ENCODE measurements at places on chromosomes 3 and 15.

DNA sequence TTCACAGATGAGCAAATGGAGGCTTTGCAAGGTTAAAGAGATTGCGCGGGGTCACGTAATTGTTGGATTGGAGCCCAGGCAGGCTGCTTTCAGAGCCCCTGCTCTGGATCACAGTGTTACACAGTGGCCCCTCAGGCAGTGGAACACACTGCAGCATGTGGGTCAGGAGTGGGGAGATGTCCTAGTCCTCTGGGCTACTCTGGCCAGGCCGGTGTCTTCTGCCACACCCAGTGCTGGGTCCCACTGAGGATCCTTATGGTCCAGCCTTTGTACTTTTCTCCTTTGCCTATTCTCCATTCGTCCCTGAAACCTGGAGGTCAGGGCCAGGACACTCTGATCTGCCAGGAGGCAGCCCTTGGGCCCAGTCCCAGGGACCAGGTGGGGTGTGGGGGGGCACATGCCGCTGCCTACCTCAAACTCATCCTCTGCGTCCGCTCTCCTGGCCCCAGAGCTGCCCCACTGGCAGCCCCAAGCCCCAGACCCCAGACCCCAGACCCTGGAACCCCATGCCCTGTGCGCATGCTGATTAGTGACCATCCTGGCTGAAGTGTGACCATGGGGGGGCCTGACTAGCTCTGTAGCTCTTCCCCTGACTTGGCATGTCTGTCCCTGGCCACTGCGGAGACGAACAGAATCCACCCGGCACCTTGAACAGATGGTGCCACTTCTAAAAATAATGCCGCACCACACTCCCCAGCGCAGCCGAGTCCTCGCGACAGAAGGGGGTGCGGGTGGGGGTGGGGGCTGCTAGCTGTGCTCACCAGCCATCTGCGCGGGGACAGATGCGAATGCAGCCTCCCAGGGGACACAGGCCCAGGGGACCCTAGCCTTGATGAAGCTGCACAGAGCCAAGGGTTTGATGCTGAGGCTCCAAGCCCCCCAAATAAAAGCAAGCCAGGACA is 41.6 kb downstream of the ATP2B2 start:
- DNase-seq, result no peak

DNA sequence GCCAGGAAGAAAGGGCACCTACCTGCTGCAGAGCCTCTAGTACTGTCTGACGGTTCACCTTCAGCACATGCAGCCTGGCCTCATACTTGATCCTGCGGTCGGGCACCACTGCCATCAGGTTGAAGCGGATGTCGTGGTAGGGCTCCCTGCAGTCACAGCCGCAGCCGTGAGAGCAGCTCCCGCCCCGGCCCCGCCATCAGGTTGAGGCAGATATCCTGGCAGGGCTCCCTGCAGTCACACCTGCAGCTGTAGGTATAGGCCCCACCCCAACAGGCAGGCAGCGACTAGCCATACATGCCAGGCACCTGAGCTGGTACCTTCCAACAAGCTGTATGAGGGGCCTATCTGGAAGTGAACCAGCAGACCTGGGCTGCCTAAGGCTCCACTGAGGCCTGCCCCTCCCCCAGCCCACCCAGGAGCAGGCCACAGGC is 38.7 kb downstream of the SEMA3G start:
- DNase-seq, result no peak

DNA sequence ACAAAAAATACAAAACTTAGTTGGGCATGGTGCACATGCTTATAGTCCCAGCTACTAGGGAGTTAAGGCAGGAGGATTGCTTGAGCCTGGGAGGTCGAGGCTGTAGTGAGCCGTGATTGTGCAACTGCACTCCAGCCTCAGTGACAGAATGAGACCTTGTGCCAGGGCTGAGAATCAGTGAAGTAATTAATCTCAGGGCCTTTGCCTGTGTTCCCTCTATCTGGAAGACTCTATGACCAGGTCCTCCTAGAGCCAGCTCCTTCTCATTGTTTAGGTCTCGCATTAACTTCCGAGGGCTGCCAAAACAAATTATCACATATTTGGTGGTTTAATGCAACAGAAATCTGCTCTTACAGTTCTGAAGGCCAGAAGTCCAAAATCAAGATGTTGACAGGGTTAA is 41.4 kb upstream of the FLNB start:
- DNase-seq, result no peak

DNA sequence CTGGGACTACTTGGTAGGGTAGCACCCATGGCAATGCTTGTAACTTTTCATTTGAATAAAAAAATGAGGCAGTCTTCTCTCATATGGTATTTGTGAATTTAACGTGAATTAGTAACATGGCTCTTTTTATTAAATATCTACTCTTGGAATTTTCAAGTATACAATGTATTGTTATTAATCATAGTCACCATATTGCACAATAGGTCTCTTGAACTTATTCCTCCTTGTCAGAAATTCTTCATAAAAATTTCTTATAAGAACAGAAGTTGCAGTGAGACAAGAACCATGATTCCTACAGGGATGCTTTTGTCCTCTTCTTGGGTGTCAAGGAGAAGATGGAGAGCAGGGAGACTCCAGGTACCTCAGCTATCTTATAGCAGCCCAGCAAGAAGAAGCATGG is 203.8 kb upstream of the FEZF2 start:
- no peak for DNase-seq

- no peak for DNase-seq
Measured at GRCh38 chr3:41095702-41096101, 103.6 kb upstream of the CTNNB1 start.

DNA sequence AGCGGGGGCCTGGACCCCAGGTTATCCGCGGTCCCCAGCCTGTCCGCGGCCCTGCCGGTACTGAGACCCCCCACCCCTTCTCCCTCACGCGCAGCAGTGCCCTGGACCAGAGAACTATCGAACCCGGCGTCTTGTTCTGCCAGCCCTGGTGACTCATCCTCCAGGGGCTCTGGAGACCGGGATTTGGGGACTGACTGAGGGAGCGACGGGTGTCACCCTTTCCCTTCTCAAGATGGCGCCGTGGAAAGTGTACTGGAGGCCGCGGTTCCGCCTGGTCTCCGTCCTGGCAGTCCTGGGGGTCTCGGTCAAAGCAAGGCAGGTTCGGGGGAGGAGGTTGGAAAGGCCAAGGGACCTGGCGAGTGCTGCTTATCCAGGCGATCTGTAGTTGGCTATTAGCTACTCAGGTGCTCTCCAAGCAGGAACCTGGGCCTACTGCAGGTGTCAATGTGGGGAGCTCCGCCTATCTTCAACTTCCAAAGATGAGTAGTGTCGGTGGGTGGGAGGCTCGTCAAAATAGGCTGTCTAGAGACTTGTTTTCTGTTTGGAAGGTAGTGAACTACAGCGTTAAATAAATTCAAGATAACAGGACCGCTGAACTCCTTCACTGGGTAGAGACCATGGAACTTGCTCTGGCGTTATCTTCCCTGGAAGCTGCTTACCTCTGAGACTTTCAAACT is 790 bp downstream of the RAB5A start:
- peak; percentile 36 for DNase-seq

DNA sequence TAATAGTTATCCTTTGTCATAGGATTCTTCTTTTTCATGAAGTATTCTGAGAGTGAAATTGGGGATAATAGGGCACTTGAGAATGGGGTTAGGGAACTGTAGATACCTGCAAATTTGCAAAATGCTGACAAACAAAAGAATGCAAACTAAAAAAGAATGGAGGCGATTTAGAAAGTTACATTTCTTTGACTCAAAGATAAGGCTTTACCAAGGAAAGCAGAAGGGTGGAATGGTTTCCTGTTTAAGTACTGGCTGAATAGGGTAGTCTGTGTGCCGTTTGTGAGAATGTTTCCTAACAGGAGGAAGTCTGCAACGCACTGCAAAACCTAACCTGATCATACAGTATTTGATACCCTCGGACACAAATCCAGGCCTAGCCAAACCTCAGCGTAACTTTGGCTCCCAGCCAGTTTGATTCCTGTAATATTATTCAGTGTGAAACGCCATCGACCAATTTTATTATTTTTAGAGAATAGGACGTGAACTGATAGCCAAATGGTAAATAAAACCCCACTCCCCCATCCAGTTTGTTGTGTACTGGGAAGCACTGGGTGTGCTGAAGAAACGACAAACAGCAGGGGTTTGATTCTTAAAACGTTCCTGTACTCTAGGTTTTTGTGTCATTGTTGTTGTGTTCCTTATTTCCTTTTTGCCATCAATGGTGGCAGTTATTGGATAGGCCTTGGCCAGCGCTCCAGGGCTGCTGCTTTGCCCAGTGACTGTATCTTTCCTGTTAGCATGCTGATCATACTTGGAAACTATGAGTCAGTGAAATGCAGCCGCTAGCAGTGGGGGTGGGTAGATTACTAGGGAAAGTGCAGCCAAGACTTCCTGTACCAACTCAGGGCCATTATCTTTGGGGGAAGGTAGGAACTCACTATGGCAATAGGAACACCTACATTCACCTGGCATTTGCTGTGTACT is 148.0 kb upstream of the TBL1XR1 start:
- peak; percentile 62 for DNase-seq

DNA sequence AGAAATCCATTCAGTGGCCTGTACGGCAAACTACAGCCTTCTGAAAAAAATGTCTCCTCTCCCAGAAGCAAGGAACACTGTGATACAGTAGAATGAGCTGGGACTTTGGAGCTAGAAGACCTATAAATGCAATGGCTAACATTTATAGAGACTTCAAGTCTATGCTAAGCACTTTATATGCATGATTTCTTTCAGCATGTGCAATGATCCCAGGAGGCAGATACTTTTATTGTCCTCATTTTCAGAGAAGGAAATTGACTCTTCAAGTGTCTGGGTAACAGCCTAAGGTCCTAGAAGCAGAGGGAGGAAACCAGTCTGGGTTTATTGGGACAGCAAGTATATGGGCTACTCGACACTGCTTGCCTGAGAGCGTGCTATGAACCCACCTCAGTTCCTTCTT is 140.9 kb downstream of the ALDH1A2 start:
- no peak for DNase-seq

DNA sequence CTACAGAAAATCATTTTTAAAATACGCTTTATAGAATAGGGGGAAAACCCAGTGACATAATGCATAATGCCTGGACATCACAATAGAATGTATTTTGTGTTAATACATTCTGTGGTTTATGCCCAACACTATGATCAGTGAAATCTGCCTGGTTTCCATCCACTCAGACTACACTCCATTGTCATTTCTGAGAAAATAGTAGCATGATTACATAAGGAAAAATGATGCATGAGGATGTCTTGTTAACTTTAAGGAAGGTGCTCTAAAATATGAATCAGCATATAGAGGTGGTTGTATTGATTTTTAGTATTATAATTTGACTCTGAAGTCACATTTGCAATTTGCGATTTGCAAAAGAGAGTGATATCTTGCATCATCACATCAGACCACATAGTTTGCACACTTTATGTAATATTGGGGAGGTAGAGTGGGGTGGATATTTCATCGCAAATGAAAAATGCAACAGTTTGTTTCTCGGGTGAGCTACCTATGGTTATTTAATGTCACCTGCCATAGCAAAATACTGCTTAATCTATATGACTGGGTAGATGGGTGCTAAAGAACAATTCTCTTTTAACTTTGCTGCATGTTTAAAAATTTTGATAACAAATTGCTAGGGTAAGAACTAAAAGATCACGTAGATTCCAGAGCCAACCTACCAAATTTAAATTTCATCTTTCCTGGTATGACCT is 403.9 kb downstream of the IL5RA start:
- no peak for DNase-seq

Measured in tibial nerve (tissue), 4 donors.